ENCODE measurements at places on chromosomes 13 and 19. TPM values are rescaled to one million over a fixed set of nuclear protein-coding genes. Genes with fewer than 3 reads are reported as not detected.

DNA sequence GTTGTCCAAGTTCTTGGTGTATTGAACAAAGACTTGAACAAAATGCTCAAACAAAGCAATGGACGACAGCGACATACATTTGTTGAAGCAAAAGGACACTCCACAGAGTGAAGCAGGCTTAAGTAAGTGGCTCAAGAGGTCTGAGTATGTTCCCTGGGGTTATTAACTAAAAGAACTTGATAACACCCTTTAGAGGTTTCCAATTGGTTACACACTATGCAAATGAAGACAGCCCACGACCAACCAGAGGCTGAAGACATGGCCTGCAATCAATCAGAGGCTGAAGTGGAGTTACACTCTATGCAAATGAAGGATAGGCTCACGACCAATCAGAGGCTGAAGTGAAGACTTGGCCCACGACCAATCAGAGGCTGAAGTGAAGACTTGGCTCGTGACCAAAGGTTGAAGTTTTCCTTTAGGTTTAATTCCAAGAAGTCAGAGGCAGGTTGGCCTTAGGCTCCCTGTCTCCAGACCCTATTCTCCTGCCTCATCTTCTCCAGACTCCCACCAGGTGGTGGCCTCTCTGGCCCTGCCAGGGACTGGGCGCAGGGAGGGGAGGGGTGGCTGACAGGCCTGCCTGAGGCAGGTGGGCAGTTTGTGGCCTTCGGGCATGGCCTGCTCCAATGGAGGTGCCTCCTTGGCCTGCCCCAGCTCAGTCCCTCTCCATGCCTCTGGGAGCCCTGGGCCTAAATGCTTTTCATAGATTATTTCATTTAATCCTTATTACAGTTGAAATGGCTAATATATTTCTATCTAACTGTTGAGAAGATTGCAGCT is 38.1 kb downstream of the CCDC169 start:
- DNase-seq: no peak

- no peak for DNase-seq
Measured at GRCh38 chr19:50024719-50025021, 502 bp downstream of the VRK3 start.

DNA sequence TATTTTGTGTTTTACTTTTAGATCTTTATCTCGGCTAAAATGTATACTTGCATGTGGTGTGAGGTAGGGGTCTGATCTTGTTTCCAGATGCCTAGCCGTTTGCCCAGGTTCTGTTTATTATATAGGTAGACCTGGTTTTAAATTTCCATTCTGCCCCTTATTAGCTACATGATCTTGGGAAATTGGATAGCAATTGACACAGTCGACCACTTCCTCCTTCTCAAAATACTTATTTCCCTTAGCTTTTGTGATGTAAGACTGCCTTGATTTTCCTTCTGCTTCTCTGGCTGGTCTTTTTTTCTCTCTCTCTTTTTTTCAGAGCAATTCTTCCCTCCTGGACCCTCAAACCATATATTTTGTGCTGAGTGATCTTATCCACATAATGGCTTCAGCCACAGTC is 3.0 kb upstream of the PGLYRP1 start:
- DNase-seq: no peak

DNA sequence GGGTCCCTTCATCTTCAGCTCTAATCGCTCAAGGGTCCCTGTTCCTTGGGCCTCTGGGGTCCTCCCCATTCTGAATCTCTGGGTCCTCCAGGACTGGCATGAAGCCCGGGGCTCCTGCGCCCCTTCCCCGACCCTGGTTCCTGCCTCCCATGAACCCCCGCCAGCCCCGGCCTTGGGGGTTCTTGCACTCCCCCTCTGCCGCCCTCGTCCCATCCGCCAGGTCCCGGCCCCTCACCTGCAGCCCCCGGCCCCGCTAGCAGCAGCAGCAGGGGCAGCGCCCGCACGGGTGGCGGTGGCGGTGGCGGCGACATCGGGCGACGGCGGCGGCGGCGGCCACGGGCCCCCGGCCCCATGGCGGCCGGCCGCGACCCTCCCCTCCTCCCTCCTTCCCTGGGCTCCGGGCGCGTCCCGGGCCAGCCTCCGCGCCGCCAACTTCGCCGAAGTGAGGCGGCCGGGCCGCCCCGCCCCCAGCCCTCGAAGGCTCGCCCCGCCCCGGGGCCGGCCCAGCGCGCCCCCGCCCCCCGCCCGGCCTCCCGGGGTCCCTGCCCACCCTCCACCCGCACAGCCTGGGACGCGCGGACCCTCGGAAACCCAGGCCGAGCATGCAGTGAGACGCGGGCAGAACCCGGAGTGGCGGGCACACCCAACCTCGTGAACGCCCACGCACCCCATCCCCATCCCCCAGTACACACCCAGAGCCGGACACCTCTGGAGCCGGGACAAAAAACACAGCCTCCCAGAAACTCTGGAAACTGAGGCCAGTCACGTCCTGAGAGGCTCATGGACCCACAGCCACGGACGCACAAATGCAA is at the start of gene NOTCH3:
TSS of gene NOTCH3 (minus strand) at position 443 of the 812 bp plus-strand sequence. CDS start at position 353, 90 bp downstream.
- no peak for DNase-seq

GRCh38 chr13:37985281-37985680 is 115.7 kb upstream of the TRPC4 start:
- DNase-seq: no peak

DNA sequence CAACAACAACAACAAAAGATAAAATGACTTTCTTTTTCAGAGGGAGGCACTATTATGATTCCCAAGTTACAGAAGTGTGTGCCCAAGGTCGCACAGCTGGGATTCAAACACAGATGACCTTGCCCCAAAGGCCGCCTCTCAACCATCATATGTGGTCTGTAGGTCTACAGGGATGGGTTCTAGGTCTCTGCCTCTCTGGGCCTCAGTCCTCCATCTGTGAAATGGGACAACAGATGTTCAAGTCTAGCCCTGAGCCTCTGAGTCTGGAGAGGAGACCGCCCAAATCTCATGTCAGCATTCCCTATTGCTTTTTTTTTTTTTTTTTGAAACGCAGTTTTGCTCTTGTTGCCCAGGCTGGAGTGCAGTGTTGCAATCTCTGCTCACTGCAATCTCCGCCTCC is 4.9 kb downstream of the NPAS1 start:
- no peak for DNase-seq

DNA sequence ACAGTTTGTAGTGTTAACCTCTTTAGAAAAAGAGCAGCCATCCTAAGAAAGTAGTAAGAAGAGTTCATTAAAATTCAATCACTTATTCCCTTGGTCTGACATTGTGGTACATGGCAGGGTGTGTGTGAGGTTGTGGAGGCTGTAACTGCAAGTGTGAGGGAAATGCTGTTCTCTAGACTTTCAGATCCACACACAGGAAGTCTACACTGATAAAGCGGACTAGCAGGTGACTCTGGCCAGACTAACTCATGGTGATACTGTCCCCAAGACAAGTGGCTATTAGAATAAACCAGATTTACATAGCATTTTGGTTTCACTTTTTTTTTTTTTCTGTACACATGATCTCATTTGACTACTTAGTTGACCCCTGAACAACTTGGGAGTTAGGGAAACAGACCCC is 10.0 kb downstream of the MTIF3 start:
- DNase-seq: no peak

DNA sequence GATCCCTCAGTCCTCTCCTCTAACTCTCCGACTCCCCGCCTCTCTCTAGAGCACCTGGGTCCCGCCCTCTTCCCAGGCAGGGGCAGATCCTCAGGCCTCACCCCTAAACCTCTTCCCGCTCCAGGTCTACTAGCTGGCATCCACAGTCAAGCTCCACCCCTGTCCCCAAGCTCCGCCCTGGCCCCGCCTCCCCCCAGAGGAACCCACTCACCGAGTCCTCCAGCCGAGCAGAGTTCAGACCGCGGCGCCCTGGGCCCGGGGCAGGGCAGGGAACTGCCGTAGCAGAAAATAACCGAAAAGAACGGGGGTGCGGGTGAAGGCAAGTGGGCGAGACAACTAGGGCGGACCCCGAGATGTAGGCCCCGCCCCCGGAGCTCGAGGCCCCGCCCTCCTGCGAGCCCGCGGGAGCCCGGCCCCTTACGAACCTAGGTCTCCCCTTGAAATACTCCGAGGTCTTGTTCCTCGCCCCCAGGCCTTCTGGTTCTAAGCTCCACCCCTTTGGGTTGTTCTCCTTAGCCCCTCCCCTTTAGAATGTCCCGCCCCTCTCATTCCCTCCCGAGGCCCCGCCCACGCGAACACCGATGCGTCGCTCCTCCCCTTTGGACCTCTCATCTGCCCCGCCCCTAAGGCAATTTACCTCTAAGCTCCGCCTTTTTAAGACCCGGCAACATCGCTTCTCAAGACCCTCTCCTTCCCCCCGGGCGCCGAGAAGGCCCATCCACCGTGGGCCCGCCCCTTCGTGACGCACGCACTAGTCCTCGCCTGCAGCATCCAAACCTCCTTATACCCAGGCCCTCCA is at the start of gene GGN:
TSS of gene GGN (minus strand) at position 485 of the 799 bp plus-strand sequence. CDS start 773 bp downstream, outside the sequence.
- DNase-seq: peak; percentile 87

- no peak for DNase-seq
Measured at GRCh38 chr19:40571005-40571318, 5.7 kb upstream of the SHKBP1 start.

DNA sequence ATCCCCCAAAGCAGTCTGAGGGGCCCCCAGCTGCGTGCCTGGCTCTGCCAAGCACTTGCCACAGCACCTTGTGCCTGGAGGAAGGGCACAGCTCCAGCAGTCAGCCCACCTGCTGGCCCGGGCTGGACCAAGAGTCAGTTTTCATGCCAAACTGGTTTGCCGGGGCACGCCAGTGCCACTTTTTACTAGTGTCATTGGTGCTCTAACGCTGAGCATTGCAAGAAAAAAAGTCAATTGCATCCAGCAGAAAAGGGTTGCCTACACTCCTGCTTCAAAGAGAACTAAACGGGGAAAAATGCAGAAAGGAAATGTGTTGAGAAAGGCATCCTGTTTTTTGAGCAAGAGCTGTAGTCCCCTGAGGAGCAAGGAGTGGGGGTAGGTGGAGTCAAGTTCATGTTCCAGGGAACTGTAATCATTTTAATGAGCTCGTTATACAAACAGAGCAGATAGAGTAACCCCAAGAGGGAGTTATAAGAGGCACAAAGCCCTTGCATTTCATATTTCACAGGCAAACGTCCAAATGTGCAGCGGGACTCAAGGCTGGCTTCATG is 68.4 kb downstream of the F2RL3 start:
- no peak for DNase-seq

- no peak for DNase-seq
Measured at GRCh38 chr13:89750371-89750770, 1597.1 kb upstream of the MIR17HG start.

- DNase-seq: no peak
Measured at GRCh38 chr19:3679581-3679980, 20.7 kb downstream of the PIP5K1C start.

DNA sequence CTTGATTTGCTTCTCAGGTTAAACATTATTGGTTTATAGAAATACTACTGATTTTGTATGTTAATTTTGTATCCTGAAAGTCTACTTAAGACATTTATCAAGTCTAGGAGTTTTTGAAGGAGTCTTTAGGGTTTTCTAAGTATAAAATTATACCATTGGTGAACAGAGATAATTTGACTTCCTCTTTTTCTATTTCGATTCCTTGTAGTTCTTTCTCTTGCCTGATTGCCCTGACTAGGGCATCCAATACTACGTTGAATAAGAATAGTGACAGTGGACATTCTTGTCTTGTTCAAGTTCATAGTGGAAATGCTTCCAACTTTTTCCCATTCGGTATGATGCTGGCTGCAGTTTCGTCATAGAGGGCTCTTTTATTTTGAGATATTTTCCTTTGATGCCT is 807.5 kb upstream of the SLC10A2 start:
- no peak for DNase-seq

DNA sequence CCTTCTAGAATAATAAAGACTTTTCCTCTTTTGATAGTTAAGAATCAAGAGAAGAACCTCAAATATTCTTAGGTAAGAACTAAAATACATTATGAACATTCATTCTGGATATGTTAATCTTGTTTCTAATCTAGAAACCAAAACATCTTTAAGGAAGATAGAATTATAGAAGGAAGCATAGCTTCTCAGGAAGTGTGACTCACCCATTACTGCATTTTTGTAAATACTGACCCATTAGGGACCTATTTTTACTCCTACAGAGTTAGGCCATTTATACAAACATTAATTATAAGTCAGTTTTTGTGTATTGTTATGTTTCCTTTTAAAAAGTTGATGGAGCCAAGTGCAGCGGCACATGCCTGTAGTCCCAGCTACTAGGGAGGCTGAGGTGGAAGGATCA is 147.1 kb downstream of the NUFIP1 start:
- no peak for DNase-seq

DNA sequence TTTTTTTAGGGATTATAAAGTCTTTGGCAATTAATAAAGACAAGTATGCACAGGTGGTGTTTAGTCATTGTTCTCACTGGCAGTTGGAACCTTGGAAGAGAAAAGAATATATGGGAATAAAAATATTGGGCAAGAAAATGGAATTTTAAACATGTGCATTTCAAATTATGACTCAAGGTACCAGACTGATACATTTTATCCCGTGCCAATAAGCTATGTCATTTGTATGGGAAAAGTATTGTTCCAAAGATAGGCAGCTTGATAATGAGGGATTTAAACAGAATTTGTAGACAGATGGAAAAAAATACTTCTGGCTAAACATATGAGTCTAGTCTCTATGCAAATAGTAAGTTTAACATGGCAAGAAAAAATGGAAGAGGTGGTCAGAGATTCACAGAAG is 169.5 kb upstream of the UFM1 start:
- DNase-seq: no peak

LILRB5 gene
- not detected for polyA plus RNA-seq

MCF2L gene
- polyA plus RNA-seq: 0.10 TPM

GPR183 gene
- not detected for polyA plus RNA-seq

GJB2 gene
- polyA plus RNA-seq: 3.0 TPM

CTXN1 gene
- 2.2 TPM for polyA plus RNA-seq

CEACAM7 gene
- not detected for polyA plus RNA-seq

THSD8 gene
- 2.4 TPM for polyA plus RNA-seq

SLITRK6 gene
- 13.2 TPM for polyA plus RNA-seq

SLITRK5 gene
- 0.02 TPM for polyA plus RNA-seq

Data from AG04450 (cell line).